Activated B cell treated with CpG ODN at 0.5 μM for 24 hours (primary cell): ENCODE measurements at places on chromosomes 12 and 14.

DNA sequence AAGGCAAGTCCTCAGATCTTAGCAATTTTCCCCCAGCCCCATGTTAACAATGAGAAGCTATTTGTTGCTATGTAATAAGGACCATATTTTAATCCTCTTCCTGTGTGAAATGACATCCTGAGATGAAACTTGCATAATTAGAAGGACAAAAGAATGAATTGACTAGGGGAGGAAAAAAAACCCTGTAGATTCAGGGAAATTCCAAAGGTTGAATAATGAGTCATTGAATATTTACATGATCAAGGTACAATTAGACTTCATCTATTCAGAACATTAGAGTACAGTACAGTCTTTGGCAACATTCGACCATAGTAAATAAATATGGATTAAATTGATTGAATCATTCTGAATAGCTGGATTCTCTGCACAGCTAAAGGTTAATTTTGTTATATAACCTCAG is 9.4 kb downstream of the MYBPC1 start:
- no peak for DNase-seq

DNA sequence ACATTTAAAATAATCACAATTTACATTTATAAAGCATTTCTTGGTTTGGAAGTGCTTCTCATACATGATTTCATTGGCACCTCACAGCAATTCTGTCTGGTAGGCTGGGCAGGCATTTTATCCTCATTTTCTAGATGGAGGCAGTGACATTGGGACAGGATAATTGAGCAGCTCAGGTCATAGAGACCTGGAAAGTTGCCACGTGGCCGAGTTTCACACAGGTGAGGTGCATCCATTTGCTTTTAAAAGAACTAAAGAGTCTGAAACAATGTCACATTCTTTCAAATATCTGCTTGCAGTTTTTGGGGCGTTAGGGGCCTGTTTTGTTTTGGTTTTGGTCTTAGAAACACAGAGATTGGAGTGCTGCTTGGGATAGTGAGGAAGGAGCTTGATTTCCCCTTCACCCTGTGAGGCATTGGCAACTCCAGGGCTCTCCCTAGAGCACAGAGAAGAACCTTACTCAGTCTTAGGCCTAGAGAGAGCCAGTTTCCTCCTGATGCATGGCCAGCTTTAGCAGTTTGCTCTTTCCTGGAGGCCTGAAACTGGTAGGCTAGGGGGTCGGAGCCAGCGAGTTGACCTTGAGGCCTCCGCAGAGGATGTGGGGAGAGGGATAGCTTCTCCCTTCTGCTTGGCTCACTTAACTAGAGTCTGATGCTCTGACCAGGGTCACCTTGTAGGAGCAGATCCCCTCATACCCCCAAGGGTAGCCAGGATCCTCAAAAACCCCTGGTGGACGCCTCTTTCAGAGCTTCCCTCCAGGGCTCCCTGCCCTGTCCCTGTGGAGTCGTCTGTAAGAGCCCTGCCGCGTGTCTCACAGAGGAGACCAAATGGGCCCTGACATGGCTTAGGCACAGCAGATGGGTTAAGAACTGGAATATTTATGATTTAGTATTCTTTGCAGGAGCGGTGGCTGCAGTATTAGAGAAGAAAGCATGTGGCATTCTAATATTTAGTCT is 34.9 kb upstream of the JDP2 start:
- DNase-seq = no peak

GRCh38 chr12:45278447-45278846 is 62.6 kb downstream of the ANO6 start:
- DNase-seq = no peak

DNA sequence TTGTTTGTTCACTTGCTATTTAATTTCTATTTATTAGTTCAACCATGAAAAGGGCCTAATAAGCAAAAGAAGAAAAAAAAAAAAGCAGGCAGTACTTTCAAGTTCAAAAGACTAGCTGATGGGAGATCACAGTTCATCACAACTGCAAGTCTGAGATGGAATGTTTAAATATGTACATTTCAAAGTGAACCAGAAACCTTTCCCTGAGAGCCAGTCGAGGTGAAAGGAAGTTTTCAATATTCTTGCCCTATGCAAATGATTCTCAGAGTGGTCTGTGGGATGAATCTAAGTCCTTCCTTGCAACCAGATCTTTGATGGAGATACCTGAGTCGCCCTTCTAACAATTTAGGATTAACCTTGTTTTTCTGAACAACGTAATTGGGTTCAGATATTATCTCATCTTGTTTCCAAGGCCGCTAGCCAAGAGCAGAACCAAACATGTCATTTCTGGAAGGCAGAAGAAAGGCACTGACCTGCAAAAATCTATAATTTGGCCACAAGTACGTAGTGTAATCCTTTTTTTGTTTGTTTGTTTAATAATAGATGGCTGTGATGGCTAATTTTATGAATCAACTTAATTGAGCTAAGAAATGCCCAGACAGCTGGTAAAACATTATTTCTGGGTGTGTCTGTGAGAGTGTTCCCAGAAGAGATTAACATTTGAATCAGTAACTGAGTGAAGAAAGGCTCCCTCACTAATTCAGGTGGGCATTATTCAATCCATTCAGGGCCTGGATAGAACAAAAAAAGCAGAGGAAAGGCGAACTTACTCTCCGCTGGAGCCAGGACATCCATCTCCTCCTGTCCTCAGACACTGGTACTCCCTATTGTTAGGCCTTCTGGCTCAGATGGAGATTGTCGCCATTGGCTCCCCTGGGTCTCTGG is 171.1 kb upstream of the TMPO start:
- DNase-seq = no peak

DNA sequence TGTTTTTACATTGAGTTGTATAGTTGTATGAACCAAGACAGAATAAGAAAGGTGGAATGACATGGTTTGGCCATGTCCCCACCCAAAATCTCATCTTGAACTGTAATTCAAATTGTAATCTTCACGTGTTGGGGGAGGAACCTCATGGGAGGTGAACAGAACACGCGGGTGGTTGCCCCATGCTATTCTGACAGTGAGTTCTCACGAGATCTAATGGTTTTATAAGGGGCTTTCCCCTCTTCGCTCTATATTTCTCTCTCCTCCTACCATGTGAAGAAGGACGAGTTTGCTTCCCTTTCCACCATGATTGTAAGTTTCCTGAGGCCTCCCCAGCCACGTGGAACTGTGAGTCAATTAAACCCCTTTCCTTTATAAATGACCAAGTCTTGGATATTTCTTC is 25.3 kb downstream of the DDHD1 start:
- no peak for DNase-seq

DNA sequence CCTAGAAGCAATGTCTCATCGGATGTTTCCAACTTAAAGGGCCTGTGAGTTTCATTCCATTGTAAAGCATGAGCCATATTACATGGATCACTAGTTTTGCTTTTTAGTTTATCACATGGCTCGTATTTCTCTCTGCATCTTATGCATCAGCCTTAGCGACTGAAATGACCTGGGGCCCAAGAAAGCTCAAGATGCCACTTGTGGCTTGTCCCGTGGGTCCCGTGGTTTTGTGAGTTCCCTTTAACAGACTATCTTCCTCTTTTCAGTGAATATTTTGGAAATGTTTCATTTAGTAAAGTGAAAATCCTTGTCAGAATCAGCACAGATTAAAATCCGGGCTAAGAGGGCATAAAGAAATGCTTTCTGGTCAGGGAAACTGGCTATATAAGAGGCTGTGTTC is 86.2 kb upstream of the PPM1H start:
- DNase-seq = no peak

- DNase-seq = no peak
Observed at GRCh38 chr14:76497550-76498462, 121.9 kb downstream of the ESRRB start.

- no peak for DNase-seq
Observed at GRCh38 chr12:70936203-70936813, 15.8 kb upstream of the PTPRR start.

DNA sequence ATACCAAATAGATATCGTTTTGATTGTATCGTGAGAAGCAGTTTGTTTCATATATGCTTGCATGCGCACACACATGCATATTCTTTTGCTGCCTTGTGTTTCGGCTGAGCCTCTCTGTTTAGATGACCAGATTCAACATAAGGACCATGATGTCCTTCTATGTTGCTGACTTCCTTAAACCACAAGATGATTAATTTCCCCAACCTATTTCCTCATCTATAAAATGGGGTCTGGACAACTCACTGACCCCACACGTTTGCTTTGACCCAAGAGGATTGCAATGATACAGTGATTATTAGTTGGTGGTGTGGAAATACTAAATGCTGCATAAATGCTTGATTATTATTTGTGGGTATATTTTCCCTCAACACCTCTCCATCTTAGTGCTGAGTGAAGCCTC is 16.8 kb upstream of the FOS start:
- no peak for DNase-seq

GRCh38 chr12:7869137-7869536 is 3.6 kb downstream of the SLC2A14 start:
- DNase-seq = no peak

DNA sequence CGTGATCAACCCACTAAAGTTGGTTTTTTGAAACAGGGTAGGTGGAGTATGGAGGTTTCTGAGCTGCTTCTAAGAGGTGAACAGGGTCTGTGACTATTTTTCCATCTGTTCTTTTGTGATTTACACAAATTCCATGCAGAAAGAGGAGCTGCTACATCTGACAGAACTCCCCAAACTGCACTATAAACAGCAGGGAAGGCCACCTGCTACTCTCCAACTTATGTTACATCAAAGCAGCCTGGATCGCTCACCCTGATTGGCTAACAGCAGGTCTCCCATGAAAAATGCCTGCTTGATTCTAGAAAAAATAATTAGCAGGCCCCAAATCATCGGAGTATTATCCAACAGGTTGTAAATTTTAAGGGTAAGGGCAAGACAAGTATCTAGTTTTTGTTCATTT is 282.9 kb upstream of the FLRT2 start:
- no peak for DNase-seq

DNA sequence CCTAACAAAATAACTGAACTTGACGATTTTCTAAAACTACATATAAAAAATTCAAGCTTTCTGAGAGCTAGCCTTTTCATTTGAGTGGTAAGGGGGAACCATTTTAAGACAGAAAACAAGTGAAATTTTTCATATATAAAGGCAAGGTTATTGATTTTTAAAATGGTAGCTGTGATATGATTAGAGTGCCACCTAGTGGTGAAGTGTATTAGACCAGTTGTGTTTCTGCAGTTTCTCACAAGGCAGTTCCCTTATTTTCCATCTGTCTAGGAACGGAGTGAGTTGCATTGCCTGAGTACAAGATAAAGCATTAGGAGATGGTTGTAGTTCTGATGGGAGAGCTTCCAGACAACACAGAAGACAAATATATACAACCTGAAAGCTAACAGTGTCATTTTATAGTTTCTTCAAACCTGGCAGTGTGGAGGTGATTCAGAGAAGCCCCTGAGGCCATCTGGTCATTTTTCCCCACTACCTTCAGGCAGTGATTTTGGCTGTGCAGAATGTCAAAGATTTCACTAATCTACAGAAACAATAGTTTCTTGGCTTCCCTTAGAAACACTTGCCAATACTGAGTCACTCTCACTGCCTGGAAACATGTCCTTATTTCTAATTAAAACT is 180.8 kb downstream of the C12orf50 start:
- no peak for DNase-seq

GRCh38 chr12:104727726-104728465 is 230.2 kb downstream of the SLC41A2 start:
- DNase-seq = no peak

- no peak for DNase-seq
Observed at GRCh38 chr14:60183138-60183537, 17.9 kb upstream of the DHRS7 start.

GRCh38 chr14:55803873-55804553 is 224.0 kb downstream of the KTN1 start:
- DNase-seq = no peak

GRCh38 chr12:10158406-10158805 is 13.5 kb downstream of the OLR1 start:
- no peak for DNase-seq

DNA sequence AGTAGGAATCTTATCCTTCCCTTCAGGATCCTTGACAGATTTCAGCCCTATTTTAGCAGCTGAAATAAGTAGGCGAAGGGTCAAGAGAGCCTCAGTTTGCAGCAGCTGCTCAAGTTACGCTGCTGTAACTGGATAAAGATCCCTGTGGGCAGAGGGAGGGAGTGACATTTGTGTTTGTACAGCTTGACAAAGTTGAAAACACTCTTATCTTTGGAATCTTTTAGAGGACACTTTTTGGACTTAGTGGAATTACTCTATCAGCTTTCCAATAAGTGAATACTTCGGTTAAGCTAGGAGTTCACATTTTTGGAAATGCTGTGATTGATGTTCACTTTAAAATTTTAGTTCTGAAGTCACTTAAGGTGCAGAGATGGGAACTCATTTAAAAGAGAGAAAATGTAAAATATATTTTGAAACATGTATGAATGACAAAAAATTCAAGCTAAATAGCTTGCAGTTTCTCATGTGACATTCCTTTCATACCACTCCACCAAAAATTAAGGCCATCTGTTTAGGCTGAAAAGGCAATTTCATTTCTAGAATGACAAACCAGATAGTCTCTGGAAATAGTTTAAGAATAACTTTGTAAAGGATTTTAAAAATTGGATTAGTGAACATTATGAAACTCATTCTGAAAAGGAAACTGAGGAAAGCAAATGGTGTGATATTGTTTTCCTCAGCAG is 55.2 kb downstream of the SLC38A4 start:
- DNase-seq = no peak

DNA sequence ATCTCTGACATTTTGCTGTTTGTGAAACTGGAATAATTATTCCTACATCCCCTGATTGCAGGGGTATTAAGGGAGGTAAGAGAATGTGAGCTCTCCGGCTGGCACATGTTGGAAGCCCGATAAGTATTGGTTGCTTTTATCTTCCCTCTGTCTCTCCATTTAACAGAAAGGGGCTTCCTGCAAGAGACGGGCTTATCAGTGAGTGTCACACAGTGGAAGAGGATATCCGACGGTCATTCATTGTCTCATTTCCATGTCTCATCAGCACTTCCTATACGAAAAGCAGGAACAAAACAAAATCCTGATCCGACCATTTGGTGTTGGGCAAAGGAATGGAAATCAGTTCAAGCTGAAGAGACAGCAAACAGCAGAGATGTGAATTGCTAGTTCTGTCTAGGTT is 10.7 kb downstream of the DYRK4 start:
- DNase-seq = no peak

DNA sequence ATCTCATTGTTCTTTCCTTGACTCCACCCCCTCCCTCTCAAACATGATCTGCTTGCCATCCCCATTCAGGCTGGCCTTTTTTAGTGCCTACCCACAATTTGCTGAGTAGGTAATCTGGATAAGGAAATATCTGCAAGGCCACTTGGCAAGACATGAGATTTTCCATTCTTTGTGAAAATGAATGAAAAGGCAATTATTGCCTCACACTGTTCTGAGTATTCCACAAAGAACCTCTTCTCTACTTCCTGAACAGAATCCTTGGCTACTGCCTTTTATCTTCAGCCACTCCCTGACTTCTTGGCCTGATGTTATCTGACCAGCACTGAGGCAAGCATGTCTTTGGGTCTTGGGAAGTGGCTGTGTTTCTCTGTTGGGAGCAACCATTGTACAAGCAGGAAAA is 263.2 kb upstream of the ATP2B1 start:
- no peak for DNase-seq

DNA sequence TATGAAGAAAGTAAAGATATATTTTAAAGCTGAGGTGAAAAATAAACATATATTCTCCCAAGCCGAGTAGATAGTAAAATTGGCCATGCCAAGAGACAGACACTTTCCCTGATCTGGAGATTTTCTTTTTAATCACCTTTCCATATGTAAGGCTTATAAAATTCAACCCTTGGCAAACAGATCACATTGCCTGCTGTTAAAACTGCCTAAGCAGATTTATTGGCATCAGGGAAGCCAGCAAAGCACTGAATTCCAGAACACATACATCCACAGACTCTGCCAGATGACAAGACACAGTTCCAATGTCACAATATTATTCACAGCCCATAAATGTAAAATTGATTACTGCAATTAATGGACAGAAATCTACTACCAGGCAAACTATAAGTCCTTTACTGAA is 78.2 kb upstream of the GARIN2 start:
- DNase-seq = no peak
